ENCODE measurements at places on chromosomes 6 and 20.

GRCh38 chr6:105835373-105835772, 250.8 kb upstream of the PRDM1 start:
- no peak for DNase-seq

DNA sequence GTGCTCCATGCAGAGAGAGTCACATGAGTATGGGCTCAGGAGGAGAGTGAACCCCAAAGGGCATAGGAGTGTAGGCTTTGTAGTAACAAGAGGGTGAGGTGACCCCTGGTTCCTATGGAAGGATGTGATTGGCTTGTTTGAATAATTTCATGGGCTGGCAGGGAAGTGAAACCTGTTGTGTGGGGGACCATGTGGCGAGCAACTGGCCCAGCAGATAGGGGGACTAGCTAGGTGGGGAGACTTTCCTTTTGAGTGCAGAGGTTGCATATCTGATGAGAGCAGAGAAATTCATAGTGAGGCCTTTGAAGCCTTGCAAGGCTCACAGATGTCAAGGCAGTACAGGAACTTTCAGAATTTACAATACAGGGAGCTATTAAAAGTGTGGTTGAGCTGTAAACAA, 247.9 kb upstream of the SLC35B3 start:
- DNase-seq: no peak

GRCh38 chr6:152734630-152735029, 16.0 kb upstream of the VIP start:
- no peak for DNase-seq

DNA sequence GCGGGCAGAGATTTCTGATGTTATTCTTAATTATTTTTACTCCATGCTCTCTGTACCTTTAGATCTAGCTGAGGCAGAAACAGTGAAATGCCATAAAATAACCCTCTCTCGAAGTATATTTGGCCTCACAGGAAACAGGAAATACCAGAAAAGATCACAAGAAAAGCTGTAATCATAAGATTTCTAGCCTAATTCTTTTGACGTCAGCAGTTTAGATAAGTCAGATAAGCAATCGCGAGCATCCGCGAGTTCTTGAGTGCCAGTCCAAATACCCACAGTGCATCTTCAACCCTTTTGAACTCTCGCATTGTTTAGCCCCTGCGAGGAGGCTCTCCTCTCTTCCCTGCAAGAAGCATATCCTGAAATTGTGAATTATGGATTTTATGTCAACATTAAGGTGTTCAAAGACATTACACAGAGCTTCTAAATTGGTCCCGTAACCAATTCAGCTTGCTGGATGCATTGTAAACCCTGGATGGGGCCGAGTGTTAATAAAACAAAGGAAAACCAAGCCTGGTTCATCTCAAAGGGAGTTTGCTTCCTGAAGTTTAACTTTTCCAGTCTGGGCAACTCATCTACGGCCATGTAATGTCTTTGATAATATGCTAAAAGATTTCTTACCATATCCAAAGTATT, 198.9 kb downstream of the MTFR2 start:
- DNase-seq: no peak

DNA sequence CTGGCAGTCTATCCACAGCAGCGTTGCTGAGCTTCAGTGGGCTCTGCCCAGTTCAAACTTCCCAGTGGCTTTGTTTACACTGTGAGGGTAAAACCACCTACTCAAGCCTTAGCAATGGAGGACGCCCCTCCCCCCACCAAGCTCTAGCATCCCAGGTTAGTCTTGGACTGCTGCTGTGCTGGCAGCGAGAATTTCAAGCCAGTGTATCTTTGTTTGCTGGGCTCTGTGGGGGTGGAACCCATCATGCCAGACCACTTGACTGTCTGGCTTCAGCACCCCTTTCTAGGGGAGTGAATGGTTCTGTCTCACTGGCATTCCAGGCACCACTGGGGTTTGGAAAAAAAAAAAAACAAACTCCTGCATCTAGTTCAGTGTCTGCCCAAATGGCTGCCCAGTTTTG, 249.7 kb upstream of the SYNCRIP start:
- no peak for DNase-seq

DNA sequence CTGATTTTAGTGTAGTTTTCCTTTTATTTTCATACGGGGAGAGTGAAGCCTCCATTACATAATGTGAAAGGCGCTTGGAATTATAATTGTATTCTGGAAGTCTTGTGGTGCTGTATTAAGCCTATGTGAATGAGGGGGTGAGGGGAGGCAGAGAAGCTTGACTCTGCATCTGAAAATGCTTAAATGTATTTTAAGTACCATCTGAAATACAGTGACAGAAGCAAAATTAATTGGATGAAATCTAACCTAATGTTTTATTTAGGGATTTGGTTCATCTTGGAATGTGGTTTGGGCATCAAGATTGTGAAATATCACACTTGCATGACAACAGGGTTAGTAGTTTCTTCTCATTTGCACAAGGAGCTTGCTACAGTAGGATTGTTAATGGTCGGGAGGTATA, 41.2 kb downstream of the TMEM200A start:
- no peak for DNase-seq

DNA sequence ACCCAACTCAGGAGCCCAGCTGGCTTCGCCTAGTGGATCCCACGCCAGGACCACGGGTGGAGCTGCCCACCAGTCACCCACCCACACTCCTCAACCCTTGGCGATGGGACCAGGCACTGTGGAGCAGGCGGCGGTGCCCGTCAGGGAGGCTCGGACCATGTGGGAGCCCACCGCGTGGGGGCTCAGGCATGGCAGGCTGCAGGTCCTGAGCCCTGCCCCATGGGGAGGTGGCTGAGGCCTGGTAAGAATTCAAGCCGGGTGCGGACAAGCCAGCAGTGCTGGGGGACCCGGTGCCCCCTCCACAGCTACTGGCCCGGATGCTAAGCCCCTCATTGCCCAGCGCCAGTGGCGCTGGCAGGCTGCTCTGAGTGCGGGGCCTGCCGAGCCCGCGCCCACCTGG, 123.1 kb upstream of the LGSN start:
- no peak for DNase-seq

DNA sequence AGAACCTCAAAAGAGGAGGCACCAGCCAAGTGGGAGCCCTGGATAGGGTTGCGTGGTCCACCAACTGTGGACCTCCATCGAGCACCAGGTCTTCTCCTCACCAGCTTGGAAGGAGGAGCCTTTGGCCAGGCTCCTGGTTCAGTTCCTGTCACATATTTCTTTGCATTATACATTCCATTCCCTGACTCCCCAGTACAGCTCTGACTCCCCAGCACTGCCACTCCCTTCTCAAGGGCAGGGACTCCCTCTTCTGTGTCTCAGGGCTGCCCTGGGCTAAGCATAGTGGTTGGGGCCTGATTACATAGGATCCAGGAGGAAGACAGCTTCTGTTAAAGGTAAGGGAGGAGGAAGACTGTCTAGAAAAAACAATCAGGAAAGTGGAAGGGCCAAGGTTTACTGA, 91.1 kb downstream of the MRPL14 start:
- no peak for DNase-seq

DNA sequence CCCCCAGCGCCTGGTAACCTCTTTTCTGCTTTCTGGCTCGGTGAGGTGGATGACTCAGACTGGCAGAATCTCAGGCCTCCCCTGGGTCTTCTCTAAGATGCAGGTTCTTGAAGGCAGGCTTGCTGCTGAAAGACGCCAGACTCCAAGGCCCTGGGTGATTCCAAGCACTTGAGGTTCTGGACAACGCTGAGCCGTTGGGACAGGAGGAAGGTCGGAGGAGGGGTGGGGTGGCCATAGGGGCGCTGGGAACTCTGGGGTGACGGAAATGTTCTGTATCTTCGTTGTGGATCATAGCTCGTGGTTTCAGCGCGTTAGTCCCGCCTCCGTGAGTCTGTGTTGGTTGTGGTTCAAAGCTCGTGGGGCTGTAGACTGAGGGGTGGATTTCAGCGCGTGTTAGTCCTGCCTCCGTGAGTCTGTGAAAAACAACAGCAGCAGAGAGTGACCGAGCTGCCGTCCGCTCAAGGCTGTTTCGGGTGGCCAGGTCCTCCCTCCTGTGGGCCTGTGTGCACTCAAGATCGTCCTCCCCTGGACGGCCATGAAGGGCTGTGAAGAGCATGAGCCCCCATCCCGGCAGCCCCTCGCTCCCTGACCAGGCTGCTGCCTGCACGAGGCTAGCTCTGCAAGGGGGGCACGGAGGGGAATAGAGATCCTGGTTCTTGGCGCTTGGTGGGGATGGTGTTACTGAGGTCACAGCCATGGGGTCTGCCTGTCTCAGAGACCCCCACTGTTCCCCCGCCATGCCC, 7.7 kb downstream of the NTSR1 start:
- no peak for DNase-seq

DNA sequence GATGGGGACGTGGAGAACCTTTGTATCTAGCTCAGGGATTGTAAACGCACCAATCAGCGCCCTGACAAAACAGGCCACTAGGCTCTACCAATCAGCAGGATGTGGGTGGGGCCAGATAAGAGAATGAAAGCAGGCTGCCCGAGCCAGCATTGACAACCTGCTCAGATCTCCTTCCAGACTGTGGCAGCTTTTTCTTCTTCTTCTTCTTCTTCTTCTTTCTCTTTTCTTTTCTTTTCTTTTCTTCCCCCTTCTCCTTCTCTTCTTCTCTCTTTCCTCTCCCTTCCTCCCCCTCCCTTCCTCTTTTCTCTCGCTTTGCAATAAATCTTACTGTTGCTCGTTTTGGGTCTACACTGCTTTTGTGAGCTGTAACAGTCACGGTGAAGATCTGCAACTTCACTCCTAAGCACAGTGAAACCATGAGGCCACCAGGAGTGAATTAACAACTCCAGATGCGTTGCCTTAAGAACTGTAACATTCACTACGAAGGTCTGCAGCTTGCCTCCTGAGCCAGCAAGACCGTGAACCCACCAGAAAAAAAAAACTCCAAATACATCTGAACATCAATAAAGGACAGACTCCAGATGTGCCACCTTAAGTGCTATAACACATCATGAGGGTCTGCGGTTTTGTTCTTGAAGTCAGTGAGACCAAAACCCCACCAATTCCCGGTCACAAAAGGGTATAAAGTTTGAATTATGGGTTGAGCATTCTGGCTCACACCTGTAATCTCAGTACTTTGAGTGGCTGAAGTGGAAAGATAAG, 19.6 kb upstream of the SERPINB1 start:
- no peak for DNase-seq

GRCh38 chr20:51661609-51662178, 106.5 kb downstream of the ATP9A start:
- no peak for DNase-seq

DNA sequence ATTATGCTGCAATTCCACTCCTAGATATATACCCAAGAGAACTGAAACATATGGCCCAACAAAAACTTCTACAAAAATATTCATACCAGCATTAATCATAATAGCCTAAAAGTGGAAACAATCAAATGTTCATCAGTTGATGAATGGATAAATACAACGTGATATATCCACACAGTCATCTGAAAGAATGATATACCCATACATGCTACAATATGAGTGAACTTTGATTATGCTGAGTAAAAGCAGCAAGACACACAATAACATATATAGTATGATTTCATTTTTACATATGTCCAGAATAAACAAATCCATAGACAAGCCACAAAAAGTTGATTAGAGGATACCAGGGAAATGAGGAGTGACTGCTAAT, 30.7 kb downstream of the CDK19 start:
- DNase-seq: no peak

DNA sequence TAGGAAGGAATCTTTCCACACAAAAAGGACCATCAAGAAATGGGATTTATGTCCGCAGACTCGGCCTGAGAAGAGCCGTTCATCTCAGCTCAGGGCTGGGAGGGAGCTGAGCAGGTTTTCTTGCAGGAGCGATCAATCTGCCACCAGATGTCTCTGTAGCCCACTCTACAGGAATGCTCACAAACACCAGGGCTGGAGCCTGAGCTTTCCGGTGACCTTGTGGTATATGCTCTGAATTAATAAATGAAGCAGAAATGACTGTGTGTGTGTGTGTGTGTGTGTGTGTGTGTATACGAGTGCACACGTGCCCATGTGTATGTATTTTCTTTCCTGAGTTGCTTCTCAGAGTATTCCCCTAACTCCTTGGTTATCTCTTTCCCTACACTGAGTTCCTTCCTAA, 12.0 kb downstream of the CD83 start:
- DNase-seq: no peak

DNA sequence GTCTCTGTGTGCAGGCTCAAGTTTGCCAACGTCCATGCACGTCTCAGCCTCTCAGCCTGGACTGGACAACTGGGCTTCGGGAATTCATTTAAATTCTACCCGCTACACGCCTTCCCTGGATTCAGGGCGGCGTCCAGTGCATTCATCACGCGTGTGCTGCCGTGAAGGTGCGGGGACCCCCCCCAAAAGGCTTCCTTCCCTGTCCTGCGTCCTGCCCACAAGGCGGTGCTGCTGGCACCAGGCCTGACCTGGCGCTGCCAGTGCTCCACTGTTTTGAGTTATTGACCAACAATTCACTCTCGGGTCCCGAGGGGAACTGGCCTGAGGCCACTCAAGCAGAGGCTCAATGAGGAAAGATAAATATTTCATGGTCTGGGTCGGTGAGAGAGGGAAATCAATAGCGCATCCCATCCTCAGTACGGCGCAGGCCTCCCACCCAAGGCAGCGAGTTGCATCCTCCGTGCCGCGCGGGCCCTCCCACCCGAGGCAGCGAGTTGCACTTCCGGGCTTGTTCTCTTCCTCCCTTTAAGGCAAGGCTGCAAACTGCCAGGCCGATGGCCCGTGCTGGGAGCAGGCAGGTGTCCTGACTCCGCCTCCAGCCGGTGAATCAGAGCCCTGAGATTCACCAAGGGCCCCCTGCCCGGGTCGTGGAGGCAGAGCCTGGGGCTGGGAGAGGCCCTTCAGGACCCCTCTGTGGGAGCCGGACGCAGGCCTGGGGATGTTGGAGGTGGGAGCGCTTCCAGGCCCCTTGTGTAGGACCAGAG, 22.8 kb upstream of the BHLHE23 start:
- no peak for DNase-seq

- DNase-seq: peak; percentile 78
These were observed 29.0 kb upstream of the TBPL1 start for GRCh38 chr6:133923938-133924593.

DNA sequence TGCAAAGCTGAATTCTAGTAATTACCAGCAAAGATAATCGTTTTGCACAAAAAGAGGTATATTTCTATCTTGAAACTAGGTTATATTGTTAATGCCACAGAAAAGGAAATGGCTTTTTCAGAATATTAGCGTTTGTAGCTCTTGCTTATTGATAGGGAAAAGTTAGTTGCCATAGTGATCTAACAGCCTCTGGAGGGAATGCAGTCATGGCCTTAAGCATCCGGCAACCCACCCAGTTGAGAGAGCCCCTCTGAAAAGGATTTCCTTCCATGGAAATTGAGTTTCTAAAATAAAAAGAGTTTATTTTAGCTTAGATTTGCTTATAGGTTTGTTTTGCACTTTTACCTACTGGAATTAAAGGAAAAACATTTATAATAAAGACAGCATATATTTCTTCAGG, 224.5 kb downstream of the BCKDHB start:
- DNase-seq: no peak

GRCh38 chr20:44008806-44009678, 94.4 kb downstream of the TOX2 start:
- DNase-seq: no peak
